RWPE1 (cell line): ENCODE measurements at places on chromosomes 1 and 21.

DNA sequence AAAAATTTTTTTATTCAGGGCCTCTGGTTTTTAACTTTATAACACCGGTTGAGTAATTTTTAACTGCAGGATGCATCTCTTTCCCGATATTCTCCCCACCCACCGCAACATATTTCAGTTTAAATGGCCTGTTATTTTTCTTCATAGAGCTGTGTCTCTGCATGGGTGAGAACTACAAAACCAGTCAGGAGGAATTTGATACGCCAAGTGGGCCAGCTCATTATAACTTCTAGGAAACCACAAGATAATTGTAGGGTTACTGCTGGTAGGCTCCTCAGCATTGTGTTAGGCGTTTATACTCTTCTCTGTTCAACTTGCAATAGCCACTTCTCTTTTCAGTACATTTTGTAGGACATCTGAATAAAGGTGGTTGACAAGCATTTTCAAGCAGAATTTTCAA lies 169.7 kb downstream of the PBX1 start:
- DNase-seq, result no peak

DNA sequence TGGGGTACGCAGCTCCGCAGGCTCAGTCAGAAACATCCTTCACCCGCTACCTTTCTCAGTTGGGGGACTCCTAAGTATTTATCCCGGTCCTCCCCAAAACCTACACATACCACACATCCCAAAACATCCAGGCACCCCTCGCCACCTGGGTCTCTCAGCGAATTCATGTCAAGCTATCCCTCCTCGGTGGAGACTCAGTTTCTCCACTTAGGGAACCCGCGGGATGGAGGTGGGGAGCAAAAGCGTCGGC lies 1.3 kb upstream of the ZBTB7B start:
- no peak for DNase-seq

DNA sequence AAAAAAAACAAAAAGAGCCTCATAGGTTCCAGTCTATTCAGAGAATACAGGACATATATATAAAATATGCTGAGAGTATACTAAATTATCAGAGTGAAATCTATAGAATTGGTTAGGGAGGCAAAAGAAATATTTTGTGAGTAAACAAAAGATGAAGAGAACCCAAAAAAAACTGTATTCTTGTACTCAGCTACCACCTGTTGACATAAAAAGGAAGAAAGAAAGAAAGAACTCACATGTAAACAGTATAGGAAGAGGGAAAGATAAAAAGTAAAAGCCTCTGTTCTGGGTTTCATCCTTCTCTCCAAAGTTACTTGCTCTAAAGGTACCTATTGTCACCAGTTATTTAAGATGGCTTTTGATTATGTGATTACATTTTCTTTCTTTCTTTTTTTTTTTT lies 9.9 kb upstream of the BNIPL start:
- no peak for DNase-seq

GRCh38 chr1:45883658-45884057 lies 80.2 kb downstream of the MAST2 start:
- no peak for DNase-seq

- DNase-seq, result no peak
Observed at GRCh38 chr1:116755681-116756080, 1.5 kb downstream of the CD2 start.

DNA sequence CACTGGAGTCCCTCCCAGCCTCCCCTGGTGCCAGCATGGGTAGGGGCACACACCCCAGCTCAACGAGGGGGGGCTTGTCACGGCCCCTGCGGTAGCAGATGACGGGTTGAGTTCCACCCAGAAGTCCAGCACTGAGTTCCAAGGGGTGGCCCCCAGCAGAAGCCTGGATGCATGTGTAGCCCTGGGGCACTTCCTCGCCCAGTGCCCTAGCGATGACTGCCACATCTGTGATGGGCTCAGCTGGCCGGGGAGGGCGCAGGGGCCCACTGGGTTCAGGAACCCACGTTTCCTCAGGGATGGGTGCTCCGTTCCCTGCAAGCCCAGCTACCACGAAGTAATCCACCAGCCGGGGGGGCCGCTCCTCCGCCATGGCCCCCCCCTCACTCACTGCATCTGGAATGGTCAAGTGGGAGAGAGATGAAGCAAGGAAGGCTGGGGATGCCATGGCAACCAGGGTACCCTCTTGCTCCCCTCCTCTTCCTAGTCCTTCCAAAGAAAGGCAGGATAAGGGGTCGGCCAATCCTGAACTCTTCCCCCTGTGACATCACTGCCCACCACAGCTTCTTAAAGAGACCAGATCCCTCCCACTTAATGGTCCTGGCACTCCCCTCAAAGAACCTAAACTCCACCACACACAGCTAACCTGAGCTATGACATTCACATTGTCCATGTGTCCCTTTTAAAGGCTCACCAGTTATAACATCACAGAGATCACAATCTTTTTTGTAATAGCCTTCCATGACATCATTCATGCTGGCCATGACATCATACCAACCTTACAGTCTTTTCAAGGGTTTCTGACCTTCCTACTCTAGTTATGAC lies 2.3 kb downstream of the DENND4B start:
- DNase-seq, result no peak

- no peak for DNase-seq
Observed at GRCh38 chr1:13675151-13675651, 24.8 kb upstream of the PRDM2 start.

GRCh38 chr1:115458426-115459114 lies 120.5 kb upstream of the NGF start:
- no peak for DNase-seq

GRCh38 chr1:56710646-56711045 lies 65.5 kb downstream of the PRKAA2 start:
- peak; percentile 54 for DNase-seq

- DNase-seq, result no peak
Observed at GRCh38 chr1:102463328-102463727, 466.6 kb upstream of the OLFM3 start.

DNA sequence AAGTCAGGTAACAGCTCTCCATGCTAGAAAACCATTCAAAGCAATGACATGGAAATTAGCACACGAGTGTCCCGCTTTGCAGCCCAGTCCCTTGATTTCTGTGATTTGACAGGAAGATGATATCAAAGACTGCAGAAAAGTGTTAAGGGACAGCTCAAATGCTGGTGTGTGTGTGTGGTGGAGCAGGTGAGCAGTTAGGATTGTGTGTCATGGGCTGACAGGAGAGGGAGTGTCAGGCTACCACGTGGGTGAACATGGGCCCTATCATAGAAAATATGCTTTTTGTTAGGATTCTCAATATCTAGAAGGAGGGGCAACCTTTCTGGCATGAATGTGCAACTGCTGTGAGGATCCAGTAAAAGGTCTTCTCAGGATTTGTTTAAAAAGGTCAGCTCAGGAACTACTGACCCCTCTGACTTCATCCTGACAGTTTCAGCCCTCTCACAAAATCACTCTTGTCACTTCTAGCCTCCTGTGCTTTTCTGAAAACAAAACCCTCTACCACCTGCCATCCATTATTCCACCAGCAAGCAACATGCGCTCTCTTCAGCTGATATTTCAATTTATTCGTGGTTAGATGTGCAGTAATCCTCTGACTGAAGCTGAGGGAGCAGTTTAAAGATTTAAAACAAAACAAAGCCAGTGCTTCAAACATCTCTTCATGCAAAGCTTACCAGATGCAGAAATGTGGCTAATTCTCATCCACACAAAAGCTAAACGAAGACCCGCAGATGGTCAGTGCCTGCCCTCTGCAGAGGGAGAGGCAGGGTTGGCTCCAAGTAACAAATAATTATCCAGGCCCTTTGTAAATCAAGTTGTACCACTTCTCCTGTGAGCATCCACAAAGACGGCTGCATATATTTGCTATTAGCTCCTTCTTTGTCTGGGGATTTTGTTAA lies 397.9 kb downstream of the PTBP2 start:
- no peak for DNase-seq

- DNase-seq, result no peak
Observed at GRCh38 chr1:178209935-178210334, 116.0 kb downstream of the RASAL2 start.

DNA sequence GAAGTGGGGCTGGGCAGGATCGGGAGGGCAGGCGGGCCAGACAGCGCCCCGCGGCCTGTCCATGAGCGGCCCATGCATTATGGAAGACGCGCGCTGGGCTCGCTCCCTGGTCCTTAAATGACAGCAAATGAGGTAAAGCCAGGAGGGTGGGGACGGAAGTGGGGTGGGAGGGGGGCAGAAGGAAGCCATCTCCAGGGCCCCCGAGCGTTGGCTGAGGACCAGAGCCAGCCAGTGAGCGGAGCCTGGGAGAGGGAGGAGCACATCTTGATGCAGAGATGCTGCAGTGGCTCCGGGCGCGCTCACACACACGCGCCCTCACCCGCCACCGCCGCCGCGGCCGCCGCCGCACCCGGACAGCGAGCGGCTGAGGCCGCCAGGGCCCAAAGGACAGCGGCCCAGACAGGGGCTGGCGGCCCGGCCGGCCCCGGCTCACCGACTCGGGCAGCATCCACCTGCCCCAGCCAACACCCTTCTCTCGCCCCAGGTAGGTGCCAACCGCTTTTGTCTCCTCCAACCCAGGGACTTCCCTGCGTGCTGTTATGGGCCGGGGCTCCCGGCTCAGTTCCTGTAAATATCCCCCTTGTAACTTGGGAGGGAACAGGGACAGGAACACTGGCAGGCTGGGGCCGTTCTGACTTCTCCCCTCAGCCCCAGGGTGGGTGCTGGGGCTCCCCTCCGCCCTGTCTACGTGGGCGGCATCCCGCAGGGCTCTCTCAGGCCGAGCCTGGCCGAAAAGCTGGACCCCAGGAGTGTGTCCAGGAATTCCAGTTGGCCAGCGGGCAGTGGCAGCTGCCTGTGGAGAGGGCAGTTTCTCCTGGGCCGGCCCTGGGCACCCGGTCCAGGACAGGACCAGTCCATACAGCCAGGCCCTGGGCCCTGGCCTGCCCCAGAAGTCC lies at the start of gene CNTN2:
Gene CNTN2, plus strand, starts transcription at position 302 of the 896 bp plus-strand sequence. CDS start 9,974 bp downstream, outside the sequence.
- DNase-seq, result no peak

DNA sequence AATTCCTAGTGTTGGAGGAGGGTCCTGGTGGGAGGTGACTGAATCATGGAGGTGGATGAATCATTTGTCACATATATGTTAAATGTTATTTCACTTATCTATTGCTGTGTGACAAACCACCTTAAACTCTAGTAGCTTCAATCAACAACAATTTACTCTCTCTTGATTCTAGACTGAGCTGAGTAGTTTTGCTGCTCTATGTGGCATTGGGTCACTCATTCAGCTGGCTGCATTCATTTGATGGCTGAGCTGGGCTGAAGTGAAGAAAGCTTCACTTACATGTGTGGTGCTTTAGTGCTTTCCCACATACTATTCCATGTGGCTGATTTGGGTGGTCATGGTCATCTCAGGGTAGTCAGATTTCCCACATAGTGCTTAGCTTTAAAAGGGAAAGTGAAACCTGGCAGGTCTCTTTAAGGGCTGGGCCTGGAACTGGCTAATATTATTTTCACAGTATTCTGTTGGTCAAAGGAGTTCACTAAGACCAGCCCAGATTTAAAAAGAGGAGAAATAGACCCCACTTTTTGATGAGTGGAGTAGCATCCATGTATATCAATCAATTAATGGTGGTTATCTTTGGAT lies 10.5 kb downstream of the DNAH14 start:
- DNase-seq, result no peak

DNA sequence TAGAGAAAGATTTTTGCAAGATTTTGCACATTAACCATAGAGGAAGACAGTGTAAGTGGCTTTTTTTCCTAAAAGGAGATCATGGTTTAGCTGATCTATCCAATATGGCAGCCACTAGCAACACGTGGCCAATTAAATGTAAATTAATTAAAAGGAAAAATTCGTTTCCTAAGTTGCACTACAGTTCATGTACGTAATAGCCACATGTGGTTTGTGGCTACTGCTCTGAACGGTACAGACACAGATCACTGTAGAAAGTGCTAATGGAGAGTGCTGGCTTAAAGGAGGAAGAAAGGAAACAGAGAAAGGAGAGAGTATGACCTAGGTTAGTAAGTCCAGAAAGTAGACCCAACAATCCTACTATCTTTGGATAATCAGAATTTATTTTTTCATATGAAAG lies 170.8 kb downstream of the SIPA1L2 start:
- no peak for DNase-seq

DNA sequence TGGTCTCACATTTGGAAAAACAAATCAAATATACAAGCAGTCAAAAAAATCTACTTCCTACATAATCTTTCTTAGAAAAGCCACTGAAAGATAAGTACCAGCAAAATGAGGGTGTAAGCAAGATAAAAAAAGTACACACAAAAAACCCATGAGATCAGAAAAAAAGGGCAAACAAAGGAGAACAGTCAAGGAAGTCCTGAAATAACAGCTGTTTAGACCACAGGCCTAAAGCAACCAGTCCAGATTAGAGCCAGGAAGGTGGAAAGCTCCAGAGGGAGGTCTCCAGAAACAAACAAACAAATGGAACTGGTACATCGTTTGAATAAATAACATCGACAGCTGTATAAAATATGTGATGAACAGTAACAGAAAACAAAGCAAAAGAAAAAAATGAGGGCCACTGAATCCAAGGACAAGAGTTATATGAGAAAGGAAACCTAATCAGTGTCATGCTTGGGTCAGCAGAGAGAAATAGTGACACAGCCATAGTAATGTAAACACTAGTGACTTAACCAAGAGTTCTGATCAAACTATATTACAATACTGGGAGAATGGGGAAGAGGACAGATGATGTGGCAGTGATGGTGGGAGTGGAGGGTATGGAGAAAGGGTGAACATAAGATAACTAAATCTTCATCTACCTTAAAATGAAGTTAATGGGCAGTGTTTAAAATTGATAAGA lies 67.5 kb downstream of the NVL start:
- no peak for DNase-seq

GRCh38 chr21:31671146-31671716 lies 11.7 kb downstream of the SOD1 start:
- DNase-seq, result no peak

GRCh38 chr1:246416261-246416660 lies 90.8 kb downstream of the SMYD3 start:
- DNase-seq, result no peak

DNA sequence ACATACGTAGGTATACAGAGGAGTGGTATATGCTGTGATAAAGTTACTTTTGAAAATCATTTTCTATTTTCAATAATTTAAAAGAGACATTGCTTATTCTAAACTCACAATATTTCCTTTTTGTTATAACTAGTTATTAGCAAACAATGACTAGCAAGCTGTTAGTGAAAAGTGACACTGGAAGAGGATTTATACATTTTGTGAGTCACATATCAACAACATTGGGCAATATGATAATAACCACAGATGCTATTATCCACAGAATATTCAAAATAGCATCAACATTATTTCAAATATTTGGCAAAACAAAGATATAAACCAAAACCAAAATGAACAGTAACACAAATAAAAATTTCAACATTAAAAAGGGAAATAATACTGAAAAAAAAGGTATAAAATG lies 104.0 kb upstream of the HP1BP3 start:
- DNase-seq, result no peak

- DNase-seq, result no peak
Observed at GRCh38 chr1:205003358-205004131, 39.5 kb upstream of the CNTN2 start.

- peak; percentile 15 for DNase-seq
Observed at GRCh38 chr21:29829564-29830275, 110.1 kb downstream of the GRIK1 start.

- DNase-seq, result no peak
Observed at GRCh38 chr1:101065575-101065974, 40.0 kb upstream of the DPH5 start.

- DNase-seq, result no peak
Observed at GRCh38 chr1:101262630-101263348, 26.0 kb downstream of the S1PR1 start.
